ENCODE measurements at places on chromosomes 6 and 20.

GRCh38 chr20:33068251-33068939 is 11.0 kb upstream of the BPIFB4 start:
- no peak for ATAC-seq

DNA sequence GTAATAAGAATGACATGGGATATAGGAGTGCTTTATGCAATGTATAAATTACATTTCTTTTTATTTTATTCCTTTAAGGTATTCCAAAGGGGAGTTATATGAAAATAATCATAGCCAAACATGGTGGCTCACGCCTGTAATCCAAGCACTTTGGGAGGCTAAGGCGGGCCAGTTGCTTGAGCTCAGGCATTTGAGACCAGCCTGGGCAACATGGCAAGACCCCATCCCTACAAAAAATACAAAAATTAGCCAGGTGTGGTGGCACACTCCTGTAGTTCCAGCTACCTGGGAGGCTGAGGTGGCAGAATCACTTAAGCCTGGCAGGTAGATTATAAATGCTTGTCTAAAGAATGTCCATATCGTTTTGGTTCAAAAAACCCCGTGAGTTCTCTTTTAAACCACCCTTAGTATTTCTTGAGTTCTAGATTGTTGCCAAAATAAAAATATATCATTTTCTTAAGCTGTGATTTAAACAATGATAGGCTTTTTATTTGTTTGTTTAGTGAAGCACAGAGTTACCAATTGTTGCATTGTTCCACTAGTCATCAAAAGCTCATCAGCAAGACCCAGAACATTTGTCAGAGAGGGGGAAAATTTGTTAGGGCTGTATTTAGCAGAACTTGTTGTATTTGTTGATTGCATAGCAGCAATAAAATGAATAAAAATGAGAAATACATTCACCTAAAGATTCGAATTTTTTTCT is 146.2 kb downstream of the KHDC1L start:
- no peak for ATAC-seq

GRCh38 chr6:53984163-53984562 is 127.1 kb upstream of the MLIP start:
- no peak for ATAC-seq

DNA sequence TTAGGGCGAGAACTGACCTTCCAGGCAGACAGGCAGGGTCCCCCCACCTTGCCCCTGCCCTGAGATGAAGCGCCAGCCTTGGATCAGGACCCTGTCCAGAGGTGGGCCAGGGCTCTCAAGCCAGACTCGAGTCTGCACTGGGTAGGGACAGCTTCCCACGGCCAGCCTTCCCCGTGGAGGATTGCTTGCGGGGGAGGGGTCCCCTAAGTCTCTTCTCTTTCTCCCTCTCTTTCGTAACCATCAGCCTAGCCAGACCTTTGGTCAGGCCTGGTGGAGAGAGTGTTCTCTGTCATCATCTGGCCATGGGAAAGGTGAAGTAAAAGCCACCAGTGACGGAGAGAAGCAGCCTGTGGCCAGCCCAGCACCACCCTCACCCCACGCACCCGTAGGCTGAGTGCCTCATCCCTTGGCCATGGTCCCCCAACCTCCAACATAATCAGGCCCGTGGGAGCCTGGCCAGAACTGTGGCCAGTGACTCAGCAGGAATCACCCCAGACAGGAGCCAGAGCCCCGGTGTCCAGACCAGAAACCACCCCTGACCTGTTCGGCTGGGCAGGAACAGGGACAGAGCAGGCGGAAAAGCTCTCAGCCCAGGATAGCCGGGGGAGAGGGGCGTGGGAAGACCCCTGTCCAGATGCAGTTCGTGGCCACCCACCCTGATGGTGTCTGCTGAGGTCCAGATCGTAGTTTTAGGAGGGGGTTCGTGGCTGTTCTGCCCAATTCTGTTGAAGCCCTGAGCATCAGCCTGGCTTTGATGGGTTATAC is 47.1 kb downstream of the SNAI1 start:
- ATAC-seq, result no peak

DNA sequence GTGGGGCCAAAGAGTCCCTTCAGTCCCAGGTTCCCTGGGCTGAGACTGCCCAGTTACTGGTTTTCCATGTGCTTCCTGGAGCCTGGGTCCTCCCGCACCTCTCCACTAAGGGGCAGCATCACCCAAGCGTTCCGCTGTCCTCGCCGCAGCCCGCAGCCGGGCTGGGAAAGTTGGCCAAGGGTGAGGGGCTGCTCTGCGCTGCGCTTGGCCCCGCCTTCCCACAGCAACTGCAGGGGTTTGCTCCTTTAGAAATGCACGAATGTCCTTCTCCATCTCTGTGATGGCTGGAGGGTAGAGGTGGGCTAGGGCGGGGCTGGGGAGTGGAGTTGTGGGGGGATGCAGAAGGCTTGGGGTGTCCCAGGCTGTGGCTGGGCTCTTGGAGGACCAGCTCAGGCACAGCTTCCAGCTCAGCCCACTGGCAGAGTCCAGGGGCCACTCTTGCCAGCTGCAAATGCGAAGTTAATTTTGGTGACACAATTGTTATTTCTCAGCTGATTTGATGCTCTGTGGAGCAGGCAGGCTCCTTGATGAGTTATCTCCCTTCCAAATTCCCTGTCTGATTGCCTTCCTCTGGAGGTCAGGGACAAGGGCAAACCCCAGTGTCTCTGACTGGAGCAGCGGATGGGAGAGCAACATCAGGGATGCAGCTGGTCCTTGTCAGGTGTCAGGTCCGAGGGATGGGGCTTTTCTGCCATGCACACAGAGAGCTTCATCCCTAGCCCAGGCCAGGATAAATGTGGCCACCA is 63.2 kb downstream of the NOL4L start:
- peak; percentile 58 for ATAC-seq

DNA sequence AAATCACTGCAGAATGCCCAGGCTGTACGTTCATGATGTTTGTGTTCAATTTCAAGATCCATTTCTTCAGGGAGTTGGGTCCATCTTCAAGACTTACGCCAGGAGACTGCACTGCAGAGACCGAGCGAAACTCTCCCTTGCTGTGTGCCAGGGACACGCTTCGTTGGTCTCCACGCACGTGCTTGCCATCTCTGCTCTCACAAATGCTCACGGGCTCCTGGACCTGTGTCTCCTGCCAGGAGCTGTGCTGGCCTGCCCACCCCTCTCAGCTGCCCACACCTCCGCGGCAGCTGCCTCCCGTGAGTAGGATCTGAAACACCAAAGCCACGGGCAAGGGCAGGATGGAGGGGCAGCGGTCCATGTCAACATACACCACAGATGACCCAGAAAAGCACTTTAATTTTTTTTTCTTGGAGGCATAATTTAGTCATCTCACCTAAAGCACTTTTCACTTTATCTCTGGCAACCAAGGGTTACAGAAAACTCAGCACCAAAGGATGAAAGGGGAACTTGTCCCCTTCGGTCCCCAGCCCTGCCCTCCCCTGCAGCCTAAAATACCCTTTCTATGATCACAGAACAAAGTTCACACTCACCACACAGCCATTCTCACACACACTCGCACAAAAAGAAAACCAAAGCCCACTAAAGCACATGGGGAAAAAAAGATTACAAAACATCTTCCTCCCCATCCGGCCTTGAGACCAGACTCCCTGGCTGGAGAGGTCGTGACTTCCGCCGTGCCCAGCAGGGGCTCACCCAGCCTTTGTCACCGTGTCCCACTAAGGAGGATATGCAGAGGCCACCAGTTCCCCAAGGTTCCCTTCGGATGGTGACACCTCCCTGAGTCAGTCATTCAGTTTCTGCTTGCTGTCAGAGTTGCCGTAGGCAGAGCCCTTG is 137.9 kb downstream of the AGPAT4 start:
- peak; percentile 57 for ATAC-seq

DNA sequence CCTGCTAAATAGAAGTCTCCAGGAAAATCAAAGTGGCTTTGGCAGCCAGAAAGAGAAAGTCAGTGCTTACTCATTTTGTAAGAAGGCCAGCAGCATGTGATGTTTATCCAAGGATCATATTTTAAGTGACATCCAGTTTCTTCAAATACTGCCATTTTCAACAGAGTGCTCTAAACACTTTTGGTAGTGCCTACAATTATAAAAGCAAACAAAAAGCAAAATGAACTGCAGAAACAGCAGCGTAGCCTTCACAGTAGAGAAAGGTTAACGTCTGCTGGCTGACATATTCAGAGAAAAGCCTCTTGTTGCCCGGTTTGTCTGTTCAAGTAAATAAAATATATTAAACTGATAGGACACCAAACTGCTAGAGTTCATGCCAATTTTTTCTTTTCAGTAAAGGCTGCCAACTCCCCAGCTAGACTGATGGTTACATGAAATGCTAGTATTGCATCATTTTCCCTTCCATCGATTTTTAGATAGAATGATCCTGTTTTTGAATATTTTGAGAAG is 705.7 kb upstream of the SLC35B3 start:
- no peak for ATAC-seq

DNA sequence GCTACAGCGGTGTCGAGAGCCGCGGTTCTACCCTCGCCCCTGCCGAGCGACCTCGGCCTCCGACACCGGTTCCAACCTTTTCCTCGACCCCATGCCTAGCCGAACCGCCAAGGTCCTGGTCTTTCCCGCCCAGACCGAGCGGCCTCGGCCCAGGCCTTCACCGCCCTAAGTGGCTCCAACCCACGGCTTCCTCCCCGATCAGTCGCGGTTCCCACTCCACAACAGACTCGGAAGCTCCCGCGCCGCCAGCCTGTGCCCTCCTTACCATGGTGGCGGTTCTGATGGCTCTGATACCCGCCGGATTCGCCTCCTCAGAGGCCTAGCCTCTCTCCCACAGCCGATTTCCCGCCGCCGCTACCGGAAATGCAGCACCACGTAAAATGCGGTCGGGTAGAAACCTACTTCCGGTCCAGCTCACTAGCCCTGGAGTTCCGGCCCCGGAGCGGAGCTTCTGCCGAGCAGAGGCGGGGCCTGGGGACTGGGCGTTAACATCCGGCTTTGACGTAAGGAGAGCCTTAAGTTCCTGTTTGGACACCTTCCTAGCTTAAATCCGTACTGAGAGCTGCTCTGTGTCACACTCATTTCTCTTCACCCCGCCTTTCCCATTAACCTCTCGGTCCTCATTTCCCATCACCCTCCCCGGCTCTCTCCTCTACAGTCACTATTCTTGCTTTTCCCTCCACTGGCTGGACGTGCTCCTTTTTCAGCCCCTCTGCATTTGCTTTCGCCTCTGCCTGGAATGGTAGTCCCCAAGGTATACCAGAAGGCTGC is at the start of gene SNRPB:
SNRPB (minus strand) TSS at position 367 of the 771 bp plus-strand sequence; CDS start at position 268, 99 bp downstream.
- ATAC-seq, result peak; percentile 99

DNA sequence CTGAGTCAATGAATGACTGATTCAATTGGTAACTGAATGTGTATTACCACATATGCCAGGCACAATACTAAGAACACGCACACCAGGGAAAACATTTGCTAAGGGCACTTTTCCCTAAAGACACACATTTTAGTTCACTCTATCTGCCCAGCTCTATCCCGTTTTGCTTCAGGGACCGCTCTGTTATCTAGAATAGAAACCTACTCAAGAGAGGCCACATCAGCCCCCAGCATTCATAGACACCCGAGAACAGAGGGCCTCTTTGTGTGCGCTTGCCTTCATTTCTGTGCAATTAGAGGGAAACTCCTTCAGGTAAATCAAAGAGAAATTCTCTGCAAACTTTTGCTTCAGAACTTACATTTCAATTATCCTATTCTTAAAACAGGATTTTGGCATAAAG is 50.3 kb downstream of the DZANK1 start:
- no peak for ATAC-seq

GRCh38 chr6:46983007-46983411 is 59.1 kb downstream of the ADGRF1 start:
- no peak for ATAC-seq

DNA sequence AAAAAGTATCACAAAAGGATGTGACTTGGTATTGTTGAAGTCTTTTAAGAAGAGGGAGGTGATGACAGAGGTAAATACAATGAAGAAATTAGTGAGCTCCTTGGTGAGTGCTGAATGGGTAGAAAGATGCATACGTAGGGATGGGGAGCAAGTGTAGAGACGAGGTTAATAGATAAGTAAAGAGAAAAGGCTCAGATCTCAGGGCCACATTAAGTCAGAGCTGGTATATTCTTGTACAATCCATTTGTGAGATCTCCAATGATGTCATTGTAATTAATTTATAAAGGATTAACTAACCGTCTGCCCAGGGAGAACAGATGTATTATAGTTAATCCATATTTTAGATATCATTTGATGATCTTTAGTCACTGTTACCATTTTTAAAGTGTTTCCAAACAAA is 43.4 kb downstream of the SMPDL3A start:
- no peak for ATAC-seq

DNA sequence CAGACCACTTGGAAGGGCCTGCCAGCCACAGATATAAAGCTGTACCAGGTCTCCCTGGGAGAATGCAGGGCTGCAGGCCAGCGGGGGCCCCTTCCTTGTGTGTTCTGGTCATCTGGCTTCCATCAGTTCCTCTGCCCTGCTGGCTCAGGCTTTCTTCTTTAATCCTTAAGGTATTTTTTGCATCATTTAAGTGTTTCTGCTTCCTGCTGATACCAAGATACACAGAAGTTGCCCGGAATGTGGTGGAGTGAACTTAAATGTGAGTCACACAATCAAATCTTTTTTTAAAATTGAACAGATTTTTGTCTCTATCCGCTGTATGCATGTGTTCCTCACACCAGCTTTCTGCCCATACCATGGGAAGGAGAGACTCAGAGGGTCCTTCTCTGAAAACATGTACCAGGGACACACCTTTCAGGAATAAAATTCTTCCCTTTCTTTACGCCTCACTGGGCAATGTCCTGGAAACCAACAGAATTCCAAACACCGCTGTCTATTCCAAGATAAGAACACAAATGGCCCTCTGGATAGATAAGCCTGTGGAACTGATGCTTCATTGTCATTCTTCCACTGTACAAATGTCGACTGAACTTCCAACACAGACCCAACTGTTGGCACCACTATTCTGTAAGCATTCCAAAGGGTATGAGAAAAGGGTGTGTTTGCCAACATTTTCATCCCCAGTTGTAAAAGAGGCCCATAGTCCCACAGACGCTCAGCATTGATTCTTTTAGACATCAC is 206.2 kb upstream of the MYLIP start:
- ATAC-seq, result no peak

Measured in stimulated activated memory B cell treated with anti-CD40 and anti-IgM and Interleukin-4, amounts not matched to agents 10 μg/mL and 1 μg/mL and 100 μg/mL, for 72 hours (primary cell).